ENCODE measurements at places on chromosomes 4 and X.

- DNase-seq, result no peak
Observed at GRCh38 chrX:9418262-9418661, 46.6 kb upstream of the TBL1X start.

- DNase-seq, result no peak
Observed at GRCh38 chr4:169202145-169202699, 68.5 kb downstream of the SH3RF1 start.

GRCh38 chr4:54276641-54277430, 47.7 kb downstream of the PDGFRA start:
- DNase-seq, result no peak

DNA sequence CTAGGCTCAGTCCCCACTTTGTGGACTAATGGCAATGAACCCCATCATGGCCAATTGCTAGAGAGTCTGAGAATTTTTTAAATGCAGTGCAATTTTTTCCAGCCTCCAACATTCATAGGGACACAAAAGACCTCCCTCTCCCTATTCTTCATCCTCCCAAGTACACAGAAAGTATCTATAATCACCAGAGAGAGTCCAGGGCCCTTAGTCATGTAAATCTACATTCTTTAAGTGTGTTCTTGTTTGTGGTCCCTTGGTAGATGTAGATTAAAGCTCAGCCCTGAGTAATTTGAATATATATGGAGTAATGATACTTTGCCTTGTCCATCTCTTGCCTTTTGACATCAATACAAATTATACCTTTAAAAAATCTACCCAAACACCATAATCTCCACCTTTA, 51.3 kb upstream of the ATXN3L start:
- DNase-seq, result no peak

- no peak for DNase-seq
Observed at GRCh38 chr4:15436513-15436912, 8.7 kb downstream of the C1QTNF7 start.

- DNase-seq, result no peak
Observed at GRCh38 chr4:128837679-128838078, 28.2 kb downstream of the JADE1 start.

GRCh38 chr4:57418133-57418532, 307.9 kb upstream of the IGFBP7 start:
- DNase-seq, result no peak

DNA sequence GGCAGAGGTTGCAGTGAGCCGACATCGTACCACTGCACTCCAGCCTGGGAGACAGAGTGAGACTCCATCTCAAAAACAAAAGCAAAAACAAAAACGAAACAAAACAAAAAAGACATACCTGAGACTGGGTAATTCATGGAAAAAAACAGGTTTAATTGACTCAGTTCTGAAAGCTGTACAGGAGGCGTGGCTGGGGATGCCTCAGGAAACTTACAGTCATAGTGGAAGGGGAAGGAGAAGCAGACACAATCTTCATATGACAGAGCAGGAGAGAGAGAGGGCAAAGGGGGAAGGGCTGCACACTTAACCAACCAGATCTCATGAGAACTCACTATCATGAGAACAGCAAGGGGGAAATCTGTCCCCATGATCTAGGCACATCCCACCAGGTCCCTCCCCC, 229.5 kb downstream of the STK32B start:
- DNase-seq, result no peak

DNA sequence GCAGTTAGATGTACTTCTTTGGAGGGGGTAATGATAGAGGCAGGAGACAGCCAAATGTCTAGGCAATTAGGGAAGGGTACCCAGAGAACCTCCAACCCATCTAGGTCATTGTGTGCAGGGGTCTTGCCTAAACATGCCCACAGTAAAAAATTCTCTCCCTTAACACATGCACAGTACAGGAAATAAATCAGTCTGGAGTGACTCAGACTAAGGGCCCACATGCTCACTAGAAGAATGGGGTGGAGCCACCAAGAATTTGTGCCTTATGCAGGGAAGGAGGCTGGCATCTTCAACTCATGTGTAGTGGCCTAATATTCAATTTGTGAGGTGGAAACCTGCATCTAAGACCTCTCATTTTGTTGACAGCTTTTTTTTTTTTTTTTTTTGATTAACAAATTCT, 945.3 kb upstream of the GRIA3 start:
- no peak for DNase-seq

DNA sequence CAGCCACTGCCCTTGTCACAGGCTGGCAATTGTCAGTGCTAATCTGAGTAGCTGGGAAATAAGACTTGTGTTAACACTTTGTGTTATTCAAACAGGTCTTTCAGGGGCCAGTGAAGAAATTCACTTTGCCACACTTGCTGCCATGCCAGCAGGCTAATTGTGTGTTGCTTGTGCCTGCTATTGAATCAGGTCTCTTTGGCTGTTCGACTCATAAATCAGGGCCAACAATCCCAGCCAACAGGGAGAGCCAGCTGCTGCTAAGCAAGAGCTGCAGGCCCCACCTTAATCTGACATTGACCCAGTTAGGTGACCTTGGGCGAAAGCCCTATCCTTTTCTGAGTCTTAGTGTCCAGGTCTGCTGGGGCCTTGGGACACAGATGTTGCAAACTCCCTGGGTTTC, 28.1 kb upstream of the MAMLD1 start:
- DNase-seq, result no peak
